Fibroblast of the aortic adventitia (primary cell): ENCODE measurements at places on chromosomes 6 and 20.

GRCh38 chr6:17423026-17423425 lies 29.6 kb downstream of the CAP2 start:
- DNase-seq = peak; percentile 12

DNA sequence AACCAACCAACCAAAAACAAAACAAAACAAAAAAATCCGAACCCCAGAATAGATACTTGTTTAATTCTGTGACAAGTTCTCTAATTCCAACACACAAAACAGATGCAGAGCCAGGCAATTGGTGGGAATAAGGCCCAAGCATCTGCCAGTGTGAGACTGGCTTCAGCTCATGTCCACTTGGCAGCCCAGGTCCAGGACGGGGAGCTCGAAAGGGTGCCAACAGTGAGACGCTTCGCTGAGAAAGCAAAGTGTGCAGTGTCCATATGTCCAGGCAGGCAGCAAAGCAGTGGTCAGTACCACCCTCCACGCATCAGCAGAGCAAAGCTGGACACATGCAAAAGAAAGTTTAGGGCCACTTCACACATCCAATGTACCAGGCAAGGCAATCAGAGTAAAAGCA lies 102.9 kb downstream of the RALGAPA2 start:
- DNase-seq = no peak

DNA sequence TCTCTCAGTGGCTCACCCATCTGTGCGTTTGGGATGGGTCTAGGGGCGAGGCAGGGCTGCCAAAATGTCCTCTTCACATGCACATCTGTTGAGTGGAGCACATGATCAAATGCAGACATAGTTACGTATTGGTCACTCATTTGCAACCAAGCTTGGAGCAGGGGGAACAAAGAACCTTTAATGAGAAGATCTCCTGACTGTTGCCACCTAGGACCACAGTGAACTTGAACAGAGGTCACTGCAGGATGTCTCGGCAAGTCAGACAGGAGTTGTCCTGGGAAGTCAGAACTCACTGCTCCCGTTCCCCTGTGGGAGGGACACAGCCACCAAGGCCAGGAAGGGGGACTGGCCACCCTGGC lies 73.4 kb downstream of the SSR1 start:
- DNase-seq = no peak

GRCh38 chr6:42727087-42727611 lies 4.8 kb upstream of the PRPH2 start:
- no peak for DNase-seq

- DNase-seq = no peak
Measured at GRCh38 chr6:109962271-109962670, 15.8 kb upstream of the GPR6 start.

- DNase-seq = peak; percentile 1
Measured at GRCh38 chr6:38846844-38847243, 131.7 kb downstream of the DNAH8 start.

GRCh38 chr6:140824595-140824994 lies 1308.1 kb upstream of the GJE1 start:
- no peak for DNase-seq

GRCh38 chr6:91509039-91509438 lies 922.2 kb upstream of the MAP3K7 start:
- no peak for DNase-seq

- peak; percentile 8 for DNase-seq
Measured at GRCh38 chr6:145155873-145156782, 579.2 kb downstream of the EPM2A start.

DNA sequence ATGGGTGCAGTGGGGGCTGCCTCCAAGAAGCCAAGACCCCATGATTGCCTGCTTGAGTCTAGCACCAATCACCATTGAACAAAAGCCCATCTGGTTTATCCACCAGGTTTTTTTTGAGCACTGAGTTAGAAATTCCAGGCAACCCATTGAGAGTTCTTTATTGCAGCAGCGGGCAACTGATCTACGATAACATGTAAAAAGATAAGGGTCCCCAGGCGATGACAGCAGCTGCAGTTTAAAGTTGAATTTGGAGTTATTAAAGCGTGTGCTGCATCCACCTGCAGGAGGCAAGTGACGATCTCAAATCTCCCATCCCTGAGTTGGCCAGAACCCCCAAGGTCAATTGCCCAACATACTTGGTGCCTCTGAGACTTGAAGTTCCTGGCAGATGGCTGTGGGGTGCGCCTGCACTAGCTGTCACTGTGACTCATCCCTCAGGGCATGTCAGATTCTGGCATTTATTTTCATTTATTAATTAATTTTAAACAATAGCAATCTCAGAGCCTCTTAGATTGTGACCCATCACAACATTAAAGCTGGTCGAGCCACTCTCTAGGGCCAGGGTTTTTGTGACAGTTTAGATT lies 290.4 kb upstream of the SULF2 start:
- DNase-seq = no peak

GRCh38 chr6:31216208-31216898 lies 45.9 kb upstream of the POU5F1 start:
- no peak for DNase-seq

DNA sequence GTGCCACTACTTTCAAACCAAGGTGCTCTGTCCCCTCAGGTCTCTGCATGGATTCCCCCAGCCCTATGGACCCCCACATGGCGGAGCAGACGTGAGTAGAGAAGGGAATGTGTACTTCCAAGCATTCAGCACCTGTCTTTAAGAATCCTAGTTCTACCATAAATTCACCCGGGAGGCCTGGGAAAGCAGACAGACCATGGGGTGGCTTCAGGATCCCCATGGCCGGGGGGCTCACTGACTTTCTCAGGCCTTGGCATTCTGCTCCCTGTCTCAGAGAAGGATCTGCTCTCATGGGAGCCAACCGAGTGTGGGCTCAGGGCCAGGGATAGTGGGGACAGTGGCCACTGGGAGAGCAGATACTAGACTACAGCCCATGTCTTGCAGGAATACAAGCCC lies 2.3 kb downstream of the CDC25B start:
- DNase-seq = no peak

GRCh38 chr6:39488255-39488879 lies 165.9 kb upstream of the KCNK16 start:
- no peak for DNase-seq

DNA sequence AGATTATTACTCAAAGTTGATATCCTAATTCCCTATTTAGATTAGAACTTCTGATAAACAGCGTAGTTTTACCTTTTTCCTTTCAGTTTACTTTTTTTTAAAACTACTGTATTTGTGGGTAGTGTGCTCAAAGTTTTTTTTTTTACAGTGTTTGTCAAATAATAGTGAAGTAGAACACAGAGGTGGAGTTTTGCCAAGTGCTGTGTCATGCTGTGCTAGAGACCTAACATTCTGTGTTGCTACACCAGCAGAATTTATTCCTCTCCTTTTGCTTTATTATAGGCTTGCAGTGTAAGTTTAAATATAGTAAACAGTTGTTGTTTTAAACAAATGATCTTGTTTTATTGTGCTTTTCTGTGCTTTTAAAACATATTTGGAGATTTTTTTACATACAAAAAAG lies 125.4 kb downstream of the HIVEP1 start:
- peak; percentile 90 for DNase-seq

- no peak for DNase-seq
Measured at GRCh38 chr20:13109658-13110057, 100.9 kb downstream of the SPTLC3 start.

- DNase-seq = no peak
Measured at GRCh38 chr20:59661153-59661552, 56.8 kb downstream of the PHACTR3 start.

DNA sequence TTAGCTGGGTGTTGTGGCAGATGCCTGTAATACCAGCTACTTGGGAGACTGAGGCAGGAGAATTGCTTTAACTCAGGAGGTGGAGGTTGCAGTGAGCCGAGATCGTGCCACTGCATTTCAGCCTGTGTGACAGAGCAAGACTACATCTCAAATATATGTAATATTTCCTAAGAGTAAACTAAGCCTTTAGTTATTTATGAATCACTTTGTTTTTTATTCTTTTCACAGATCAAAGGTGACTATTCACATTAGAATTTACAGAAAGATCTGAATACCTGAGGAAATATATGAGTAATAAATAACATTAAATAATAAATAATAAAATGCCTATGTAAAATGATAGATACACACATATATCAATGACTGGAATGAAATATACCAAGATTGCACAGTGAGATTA lies 630.8 kb upstream of the IMPG1 start:
- DNase-seq = no peak
